ENCODE measurements at places on chromosomes 6 and 20. TPM values are rescaled to one million over a fixed set of nuclear protein-coding genes. Genes with fewer than 3 reads are reported as not detected.
A peak's percentile ranks its signal among the peaks of the same experiment; 100 is the strongest.

- no peak for DNase-seq
These were observed 20.6 kb downstream of the MYH7B start for GRCh38 chr20:34976286-34976685.

USP49 gene
- 1.5 TPM for total RNA-seq

GRCh38 chr6:53441035-53441493 is 92.3 kb upstream of the ELOVL5 start:
- no peak for DNase-seq

GRCh38 chr20:48800177-48800576 is 27.6 kb downstream of the PREX1 start:
- DNase-seq: no peak

GRCh38 chr20:62365814-62366369 is 1.2 kb downstream of the LAMA5 start:
- DNase-seq: peak; percentile 74

RCAN2 gene
- total RNA-seq: not detected

LY6G6D gene
- not detected for total RNA-seq

DNA sequence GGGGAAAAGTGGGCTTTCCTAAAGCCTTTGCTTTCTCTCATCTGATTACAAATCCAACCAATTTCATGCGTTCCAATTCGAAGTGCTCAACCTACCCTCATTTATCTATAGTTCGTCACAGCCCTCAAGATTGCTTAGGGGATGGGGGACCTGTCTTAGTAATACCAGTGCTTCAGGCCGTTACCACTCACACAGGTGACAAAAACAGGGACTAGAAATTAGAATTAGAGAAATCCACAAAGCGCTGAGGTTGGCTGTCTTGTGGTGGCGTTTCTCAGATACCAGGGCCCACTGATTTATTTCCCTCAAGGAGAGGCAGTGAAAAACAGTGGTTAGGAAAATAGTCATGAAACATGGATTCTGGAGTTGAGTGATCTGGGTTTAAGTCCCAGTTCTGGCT is 121.6 kb upstream of the SPACA1 start:
- no peak for DNase-seq

DSP gene
- total RNA-seq: 394 TPM

GRCh38 chr6:107460083-107460631 is 793 bp upstream of the PDSS2 start:
- peak; percentile 6 for DNase-seq

- DNase-seq: peak; percentile 75
These were observed 36.0 kb downstream of the CCN2 start for GRCh38 chr6:131914967-131915751.

DNA sequence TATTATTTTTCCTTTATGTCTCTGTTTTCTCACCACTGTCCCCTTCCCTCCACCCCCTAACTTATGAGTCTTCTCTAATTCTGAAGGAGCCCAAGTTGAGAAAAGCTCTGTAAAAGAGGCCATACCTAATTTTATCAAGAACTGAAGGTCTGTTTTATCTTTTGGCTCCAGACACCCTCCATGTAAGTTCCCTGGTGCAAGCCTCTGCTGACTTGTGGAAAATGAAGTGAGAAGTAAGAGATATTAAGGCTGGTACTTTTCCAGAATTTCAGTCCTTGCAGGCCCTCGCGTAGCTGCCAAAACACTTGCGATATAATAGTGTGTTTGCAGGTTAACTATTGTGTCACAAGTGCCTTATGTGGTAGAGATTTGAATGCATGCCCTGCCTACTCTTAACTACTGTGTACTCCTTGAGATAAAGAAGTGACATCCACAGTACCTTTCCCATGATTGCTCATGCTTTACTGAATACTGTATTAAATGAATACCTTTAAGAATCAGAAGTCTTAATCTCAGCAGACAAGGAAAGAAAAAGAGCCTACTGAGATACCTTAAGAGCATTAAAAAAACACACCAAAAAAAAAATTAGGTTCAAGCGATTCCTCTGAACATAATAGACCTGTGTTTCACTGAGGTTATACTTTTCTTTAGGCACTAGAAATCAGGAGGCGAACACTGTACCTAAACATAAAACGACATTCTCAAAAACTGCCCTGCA is 143.6 kb upstream of the ZNF184 start:
- no peak for DNase-seq

HCRTR2 gene
- total RNA-seq: not detected

SNAP25 gene
- not detected for total RNA-seq

- no peak for DNase-seq
These were observed 5.0 kb downstream of the TCP11 start for GRCh38 chr6:35136185-35136584.

- no peak for DNase-seq
These were observed 487.6 kb downstream of the PREX1 start for GRCh38 chr20:48339986-48340882.

FAXC gene
- total RNA-seq: 3.2 TPM
